ENCODE measurements at places on chromosomes 2 and 18. TPM values are rescaled to one million over a fixed set of nuclear protein-coding genes. Genes with fewer than 3 reads are reported as not detected.

DNA sequence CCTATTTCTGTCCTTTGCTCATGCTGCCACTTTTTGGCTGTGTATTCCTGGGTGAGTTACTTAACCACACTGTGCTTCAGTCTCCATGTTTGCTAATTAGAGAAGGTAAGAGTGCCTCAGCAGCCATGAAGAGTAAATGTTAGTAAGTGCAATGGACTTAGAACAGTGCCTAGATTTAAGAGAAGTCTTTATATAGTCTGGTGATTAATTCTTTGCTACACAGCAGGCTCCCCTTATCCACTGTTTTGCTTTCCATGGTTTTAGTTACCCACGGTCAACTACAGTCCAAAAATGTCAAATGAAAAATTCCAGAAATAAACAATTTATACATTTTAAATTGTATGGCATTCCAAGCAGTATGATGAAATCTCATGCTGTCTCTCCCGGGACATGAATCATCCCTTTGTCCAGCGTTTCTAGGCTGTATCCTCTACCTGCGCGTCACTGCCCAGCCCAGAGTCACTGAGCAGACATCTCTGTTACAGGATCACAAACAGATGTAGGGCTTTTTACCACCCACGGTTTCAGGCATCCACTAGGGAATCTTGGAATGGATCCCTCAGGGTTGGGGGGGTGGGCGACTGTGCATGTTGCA, 91.0 kb downstream of the CTIF start:
- no peaks in the 10 kb centered on the region for H3K4me1 ChIP-seq
- no peaks in the 10 kb centered on the region for H3K27me3 ChIP-seq
- no peaks in the 10 kb centered on the region for H3K36me3 ChIP-seq

- no peak for DNase-seq
- no peaks in the 10 kb centered on the region for H3K36me3 ChIP-seq
- H3K4me1 ChIP-seq = no peaks in the 10 kb centered on the region
- H3K27me3 ChIP-seq = no peaks in the 10 kb centered on the region
- H3K27ac ChIP-seq = no peak overlapping the region
Observed at GRCh38 chr2:138007431-138007830, 43.2 kb downstream of the HNMT start.

DNA sequence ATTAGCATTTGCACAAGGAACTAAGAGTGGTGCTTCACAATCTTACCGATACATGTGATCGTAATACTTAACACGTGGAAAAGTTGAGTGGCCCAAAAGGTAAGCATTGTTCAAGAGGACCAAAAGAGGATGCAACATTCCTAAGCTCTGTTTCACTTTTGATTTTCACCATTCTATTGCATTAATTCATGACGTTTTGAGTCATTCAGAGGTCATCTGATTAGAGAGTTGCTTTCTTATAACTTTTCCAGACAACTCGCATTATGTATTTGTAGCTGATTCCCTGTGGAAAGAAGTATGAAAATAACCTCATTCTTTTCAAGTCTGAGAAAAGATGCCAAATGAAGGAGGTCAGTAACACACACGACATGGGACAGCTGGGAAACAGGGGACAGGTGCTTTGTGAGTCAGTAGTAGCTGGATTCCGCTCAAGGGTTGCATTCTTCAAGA, 344.4 kb downstream of the RND3 start:
- H3K4me3 ChIP-seq = no peak overlapping the region
- H3K27ac ChIP-seq = no peak overlapping the region
- no peak for DNase-seq
- no peaks in the 10 kb centered on the region for H3K27me3 ChIP-seq
- H3K36me3 ChIP-seq = no peaks in the 10 kb centered on the region

GRCh38 chr2:19355931-19356544, 2.4 kb downstream of the OSR1 start:
- no peaks in the 10 kb centered on the region for H3K36me3 ChIP-seq
- peak overlapping the region; percentile 79 for H3K4me3 ChIP-seq
- H3K27ac ChIP-seq = no peak overlapping the region
- DNase-seq = no peak
- no peaks in the 10 kb centered on the region for H3K27me3 ChIP-seq
- peaks cover 7% of the 10 kb centered on the region for H3K4me1 ChIP-seq

DNA sequence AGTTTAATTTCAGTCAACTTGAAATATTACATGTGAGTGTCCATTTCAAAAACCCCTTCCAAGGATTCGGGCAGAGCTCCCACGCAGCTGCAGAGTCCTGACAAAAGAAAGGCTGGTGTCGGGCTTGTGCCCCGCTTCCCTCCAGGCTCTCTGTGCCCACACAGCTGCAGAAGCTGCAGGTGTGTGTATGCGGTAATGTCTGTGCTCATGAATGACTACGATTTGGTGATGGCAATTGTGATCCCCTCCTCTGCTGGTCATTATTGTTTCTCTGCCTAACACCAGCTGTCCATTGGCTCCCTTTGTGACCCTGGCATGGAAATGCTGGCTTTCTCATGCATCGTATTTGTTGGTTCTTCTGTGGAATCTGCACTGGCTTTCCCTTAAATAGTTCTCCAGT, 224.8 kb downstream of the NUP35 start:
- H3K27ac ChIP-seq = no peak overlapping the region

DNA sequence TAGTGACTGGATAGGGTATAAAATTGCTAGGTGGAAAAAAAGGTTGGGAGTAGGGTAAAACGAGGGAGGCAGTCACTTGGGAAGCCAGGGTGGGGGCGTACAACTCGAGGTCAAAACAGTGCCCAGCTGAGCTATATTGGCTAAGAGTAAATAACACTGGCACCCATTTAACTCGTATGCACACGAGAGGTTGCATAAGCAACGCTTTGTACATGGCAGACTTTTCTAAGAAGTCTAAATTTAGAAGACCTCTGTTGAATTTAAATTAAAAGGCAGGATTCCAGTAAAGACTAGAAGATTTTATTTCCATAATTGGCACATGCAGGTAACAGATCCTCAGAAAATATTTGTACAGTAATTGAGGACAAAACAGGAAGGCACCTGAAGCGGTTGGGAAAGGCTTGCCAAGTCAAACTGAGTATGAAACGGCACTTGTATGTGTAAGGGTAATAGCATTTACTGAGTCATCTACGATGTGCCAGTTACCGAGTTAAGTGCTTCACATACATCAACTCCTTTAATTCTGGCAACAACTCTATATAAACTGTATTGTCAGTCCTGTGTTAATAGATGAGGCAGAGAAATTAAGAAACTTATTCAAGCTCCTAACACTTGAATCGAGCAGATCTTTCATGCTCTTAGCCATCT, 1.4 kb upstream of the MALT1 start:
- H3K4me1 ChIP-seq = peaks cover 22% of the 10 kb centered on the region
- no peaks in the 10 kb centered on the region for H3K27me3 ChIP-seq
- peak overlapping the region; percentile 97 for H3K27ac ChIP-seq
- no peak overlapping the region for H3K4me3 ChIP-seq

- H3K4me1 ChIP-seq = no peaks in the 10 kb centered on the region
- H3K27ac ChIP-seq = no peak overlapping the region
- no peak overlapping the region for H3K4me3 ChIP-seq
- no peak for DNase-seq
- H3K27me3 ChIP-seq = no peaks in the 10 kb centered on the region
- no peaks in the 10 kb centered on the region for H3K36me3 ChIP-seq
Observed at GRCh38 chr18:52001106-52001505, 338.9 kb upstream of the DCC start.

DNA sequence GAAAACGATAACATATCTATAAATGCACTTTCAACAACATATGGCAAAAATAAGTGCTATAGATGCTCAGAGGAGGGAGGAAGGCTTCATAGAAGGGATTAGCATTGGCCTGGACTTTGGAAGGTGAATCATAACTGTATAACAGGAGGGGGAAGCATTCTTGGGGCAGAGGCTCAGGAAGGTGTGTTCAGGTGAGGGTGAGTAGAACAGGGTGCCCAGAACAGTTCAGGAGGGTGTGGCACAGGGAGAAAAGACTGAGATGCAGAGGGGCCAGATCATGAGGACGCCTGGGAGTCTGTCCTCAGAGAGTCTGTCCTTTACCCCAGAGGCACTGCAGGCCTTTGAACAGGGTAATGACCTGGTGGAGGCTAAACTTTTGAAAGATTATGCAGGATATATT, 29.3 kb upstream of the MEP1B start:
- H3K27me3 ChIP-seq = no peaks in the 10 kb centered on the region
- no peaks in the 10 kb centered on the region for H3K36me3 ChIP-seq
- no peak for DNase-seq
- no peak overlapping the region for H3K4me3 ChIP-seq
- H3K4me1 ChIP-seq = peaks cover 6% of the 10 kb centered on the region

- no peaks in the 10 kb centered on the region for H3K27me3 ChIP-seq
- H3K4me1 ChIP-seq = peaks cover 9% of the 10 kb centered on the region
- H3K4me3 ChIP-seq = no peak overlapping the region
- no peak overlapping the region for H3K27ac ChIP-seq
Observed at GRCh38 chr18:77004555-77005380, 127.8 kb downstream of the MBP start.

DNA sequence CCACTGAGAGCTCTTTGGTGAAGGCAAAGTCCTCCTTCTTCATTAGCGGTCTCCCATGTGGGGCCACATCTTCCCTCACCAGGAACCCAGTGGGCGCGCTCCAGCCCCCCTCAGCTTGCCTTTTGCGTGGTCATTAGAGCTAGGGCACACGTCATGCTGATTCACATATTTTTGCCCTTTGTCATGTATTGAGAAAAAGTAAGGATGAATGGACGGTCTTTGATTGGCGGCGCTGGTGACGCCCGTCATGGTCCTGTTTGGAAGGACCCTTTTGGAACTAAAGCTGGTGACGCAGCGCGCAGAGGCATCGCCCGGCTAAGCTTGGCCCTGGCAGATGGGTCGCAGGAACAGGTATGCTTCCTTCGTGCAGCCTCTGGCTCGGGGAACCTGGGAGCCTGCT, 3.1 kb downstream of the SLC14A1 start:
- no peak for DNase-seq
- no peaks in the 10 kb centered on the region for H3K27me3 ChIP-seq
- H3K4me1 ChIP-seq = no peaks in the 10 kb centered on the region
- no peak overlapping the region for H3K4me3 ChIP-seq
- no peaks in the 10 kb centered on the region for H3K36me3 ChIP-seq

DNA sequence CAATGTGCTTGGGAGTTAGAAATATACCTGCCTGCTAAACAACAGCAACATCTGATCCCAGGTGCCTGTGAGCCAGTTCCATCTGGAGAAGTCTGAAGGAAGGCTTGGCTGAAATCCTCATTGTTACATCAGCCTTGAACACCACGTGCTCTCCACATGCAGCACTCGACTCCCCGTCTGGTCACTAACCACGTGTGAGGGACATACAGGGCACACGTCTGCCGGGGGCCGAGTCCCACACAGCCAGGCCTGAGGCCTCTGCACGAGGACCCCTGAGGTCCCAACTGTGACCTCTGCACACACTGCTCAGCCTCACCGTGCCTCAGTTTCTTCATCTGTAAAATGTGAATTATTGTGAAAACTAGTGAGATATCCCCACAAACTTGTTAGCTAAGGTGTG, 236.5 kb upstream of the SALL3 start:
- no peak overlapping the region for H3K4me3 ChIP-seq
- H3K4me1 ChIP-seq = no peaks in the 10 kb centered on the region

- H3K27ac ChIP-seq = peak overlapping the region; percentile 70
- peaks cover 72% of the 10 kb centered on the region for H3K4me1 ChIP-seq
- H3K27me3 ChIP-seq = no peaks in the 10 kb centered on the region
- H3K4me3 ChIP-seq = peak overlapping the region; percentile 39
Observed at GRCh38 chr2:69581774-69582581, 61.6 kb downstream of the AAK1 start.

DNA sequence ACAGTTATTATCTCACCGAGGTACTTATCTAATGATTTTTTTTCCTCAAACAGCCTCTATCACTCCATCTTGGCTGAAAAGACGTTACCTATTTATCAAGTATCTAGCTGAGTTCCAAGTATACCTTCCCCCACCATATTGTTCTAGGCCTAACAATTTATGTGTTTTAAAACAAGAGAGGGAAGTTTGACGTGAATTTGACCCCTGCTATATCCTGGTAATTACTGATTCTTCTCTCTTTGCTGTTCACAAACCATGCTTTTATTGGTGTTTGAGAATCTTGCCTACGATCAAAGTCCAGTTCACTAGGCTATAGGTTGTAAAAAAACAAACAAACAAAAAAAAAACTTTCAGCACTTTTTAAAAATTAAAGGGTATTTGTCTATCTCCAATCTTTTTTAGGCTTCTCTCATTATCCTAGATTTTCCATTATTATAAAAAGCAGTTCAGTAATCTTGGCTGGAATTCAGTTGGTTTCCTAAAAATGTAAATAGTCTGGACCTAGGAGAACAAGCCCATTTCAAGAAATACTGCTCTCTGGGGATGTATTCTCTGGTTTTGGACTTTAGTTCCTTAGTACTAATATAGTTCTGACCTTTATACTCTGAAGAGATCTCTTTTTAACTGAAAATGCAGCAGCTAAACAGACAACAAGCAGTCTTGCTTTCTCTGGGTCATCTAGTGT, 505.4 kb downstream of the CPS1 start:
- no peaks in the 10 kb centered on the region for H3K4me1 ChIP-seq
- H3K27ac ChIP-seq = no peak overlapping the region
- no peaks in the 10 kb centered on the region for H3K36me3 ChIP-seq
- no peaks in the 10 kb centered on the region for H3K27me3 ChIP-seq
- H3K4me3 ChIP-seq = no peak overlapping the region
- DNase-seq = no peak

- H3K4me1 ChIP-seq = no peaks in the 10 kb centered on the region
- no peak for DNase-seq
- H3K4me3 ChIP-seq = no peak overlapping the region
- H3K27ac ChIP-seq = no peak overlapping the region
Observed at GRCh38 chr18:38453880-38454279, 888.3 kb upstream of the CELF4 start.

Gene TOGARAM2
- 2.2 TPM for total RNA-seq

Gene SERPINB10
- total RNA-seq = not detected

Gene SRSF7
- total RNA-seq = 35.5 TPM

Gene PTPN4
- 30.8 TPM for total RNA-seq

Gene TMEM37
- total RNA-seq = 1.2 TPM

Gene MARCO
- total RNA-seq = 1.7 TPM

Gene SLC25A12
- total RNA-seq = 70.0 TPM

Gene LRRTM4
- 0.60 TPM for total RNA-seq

Gene TSGA10
- total RNA-seq = 1.5 TPM

Gene DSG2
- 1.8 TPM for total RNA-seq

Gene CNTNAP5
- total RNA-seq = not detected
